ENCODE measurements at places on chromosomes 3 and 15.
A peak's percentile ranks its signal among the peaks of the same experiment; 100 is the strongest.

DNA sequence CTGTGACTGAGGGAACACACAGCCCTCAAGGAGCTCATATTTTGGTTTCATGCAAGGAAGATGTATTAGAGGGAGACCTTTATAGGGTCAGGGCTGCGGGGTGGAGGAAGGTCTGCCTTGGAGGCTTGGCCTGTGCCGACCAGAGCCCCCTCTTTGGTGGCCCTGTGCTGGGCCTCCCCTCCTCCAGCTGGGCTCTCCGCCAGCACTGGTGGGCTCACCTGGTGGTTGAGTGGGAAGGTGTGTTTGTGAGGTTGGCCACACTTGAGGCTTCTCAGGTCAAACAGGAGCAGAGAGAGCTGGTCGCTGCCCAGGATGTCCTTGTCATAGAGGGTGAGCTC, 2.6 kb downstream of the PLA2G4F start:
- DNase-seq = no peak

GRCh38 chr3:50435371-50436113, 67.9 kb downstream of the CACNA2D2 start:
- no peak for DNase-seq

DNA sequence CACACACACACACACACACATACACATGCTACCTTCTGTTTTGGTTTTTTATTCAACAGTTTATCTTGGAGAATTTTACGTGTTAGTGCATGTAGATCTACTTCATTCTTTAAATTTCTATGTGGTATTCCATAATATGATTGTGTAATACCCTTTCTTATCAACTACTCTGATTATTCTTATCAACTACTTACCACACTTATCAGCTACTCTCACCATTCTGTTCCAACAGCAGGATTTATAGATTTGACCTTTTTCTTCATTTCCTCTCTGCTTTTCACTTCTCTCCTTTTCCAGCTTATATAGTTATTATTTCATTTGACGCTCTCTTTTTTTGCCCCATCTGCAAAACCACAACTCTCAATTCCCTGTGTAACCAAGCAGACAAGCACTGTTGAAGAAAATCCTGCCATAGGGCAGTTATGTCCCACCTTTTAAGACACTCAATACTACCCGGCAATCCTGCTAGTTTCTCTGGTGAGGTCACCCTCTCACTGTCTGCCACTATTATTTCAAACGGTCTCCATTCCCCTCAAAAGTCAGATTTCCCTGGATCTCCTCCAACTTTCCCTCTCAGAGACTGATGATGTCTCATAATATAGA, 56.9 kb upstream of the SATB1 start:
- DNase-seq = no peak

DNA sequence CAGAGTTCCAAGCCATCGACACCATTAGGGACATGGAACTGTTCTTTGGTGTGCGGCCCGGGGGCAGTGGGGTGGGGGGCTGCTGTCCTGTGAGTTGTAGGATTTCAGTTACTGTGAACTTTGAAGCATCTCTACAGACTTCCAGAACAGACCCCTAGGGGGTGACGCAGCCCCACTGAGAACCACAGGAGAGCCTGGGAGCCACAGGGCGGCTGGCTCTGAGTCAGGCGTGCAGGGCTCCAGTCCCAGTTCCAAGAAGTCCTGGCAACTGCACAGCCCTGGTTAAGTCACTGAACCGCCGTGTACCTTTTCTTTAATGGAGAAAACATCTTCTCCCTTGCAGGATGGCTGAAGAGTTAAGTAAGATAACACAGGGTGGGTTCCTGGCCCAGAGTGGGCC, 23.5 kb upstream of the LRTM1 start:
- peak; percentile 81 for DNase-seq

DNA sequence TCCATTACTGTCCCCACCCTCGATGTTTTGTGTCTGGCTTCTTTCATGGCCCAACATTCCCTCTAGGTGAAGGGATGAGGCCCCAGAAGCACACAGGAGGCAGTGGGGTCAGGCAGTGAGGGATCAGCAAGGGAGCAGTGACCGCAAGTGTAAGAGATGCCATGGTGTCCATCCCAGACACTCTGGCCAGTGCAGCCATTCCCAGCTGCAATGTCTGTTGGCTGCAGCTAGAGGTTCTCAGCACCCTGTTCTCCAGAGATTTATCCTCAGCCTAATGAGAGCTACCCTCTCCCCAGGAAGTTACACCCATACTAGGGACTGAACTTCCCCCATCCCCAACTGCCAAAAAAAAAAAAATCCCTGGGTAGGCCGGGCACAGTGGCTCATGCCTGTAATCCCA, 40.2 kb downstream of the TRANK1 start:
- DNase-seq = no peak

DNA sequence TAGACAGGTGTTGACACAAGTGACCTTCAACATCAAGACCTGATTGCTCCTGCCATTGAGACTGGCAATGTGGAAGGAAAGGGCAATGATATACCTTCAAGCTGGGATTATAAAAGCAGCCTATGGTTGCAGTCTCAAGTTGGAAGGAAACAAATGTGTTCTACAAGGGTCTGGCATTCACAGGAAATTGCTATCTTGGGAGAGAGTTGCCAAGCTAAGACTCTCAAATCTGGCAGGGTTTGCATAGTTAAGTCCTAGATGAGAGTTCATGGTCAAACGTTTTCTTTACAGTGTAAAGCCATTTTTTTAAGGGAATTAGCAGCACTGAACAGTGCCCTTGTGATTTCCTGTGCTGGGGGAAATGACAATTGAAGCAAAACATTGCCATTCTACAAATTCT, 546.9 kb upstream of the CFAP20DC start:
- no peak for DNase-seq

- DNase-seq = no peak
These were observed 66.9 kb upstream of the CSPG5 start for GRCh38 chr3:47645551-47645950.

- DNase-seq = no peak
These were observed 235.4 kb downstream of the PYDC2 start for GRCh38 chr3:191696348-191696747.

GRCh38 chr3:143326983-143327778, 207.6 kb downstream of the CHST2 start:
- no peak for DNase-seq

DNA sequence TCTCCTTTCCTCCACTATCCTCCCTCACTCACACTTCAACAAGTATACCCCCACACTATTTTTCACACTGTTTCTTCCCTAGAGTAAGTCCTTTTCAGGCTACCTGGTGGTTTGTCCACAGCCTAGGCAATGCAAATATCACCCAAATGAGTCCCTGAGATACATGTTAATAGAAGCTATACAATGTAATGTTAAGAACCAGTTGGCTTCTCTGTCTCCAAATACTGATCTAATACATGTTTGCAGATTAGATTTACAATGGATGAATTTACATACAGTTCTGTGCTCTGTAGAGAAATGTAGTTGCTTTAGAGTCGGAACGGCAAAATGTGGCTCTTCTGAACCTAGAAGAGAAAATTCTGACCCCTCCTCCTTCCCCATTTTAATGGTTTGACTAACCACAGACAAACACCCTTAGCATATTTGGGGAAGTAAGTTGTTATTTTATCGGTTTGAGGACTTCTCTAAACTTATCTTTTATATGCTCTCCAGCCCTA, 63.6 kb upstream of the MBNL1 start:
- DNase-seq = no peak

- no peak for DNase-seq
These were observed 222.0 kb downstream of the NEK10 start for GRCh38 chr3:27147215-27147614.

- DNase-seq = no peak
These were observed 30.3 kb downstream of the UMPS start for GRCh38 chr3:124760601-124761000.

- DNase-seq = no peak
These were observed 24.6 kb upstream of the PTPN23 start for GRCh38 chr3:47356201-47356600.

- DNase-seq = no peak
These were observed 646.5 kb downstream of the NSUN3 start for GRCh38 chr3:94709249-94709902.

DNA sequence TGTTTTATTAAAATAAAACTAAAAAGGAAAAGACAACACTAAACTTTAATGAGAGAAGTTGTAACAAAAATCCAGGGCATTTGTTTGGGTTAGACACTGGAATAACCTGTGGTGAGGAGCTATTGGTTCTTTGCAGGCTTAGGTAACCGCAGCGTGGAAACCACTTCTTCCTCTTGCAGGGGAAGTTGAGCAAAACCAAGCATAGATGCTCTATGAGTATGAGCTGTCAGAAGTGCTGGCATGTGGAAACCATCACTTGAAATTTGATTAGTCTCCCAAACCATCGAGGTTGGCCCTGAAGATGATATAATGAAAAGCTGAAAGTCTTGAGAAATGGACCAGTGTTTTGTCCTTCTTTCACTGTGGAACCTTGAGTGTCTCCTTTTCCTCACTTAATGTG, 127.1 kb upstream of the RBMS3 start:
- no peak for DNase-seq

DNA sequence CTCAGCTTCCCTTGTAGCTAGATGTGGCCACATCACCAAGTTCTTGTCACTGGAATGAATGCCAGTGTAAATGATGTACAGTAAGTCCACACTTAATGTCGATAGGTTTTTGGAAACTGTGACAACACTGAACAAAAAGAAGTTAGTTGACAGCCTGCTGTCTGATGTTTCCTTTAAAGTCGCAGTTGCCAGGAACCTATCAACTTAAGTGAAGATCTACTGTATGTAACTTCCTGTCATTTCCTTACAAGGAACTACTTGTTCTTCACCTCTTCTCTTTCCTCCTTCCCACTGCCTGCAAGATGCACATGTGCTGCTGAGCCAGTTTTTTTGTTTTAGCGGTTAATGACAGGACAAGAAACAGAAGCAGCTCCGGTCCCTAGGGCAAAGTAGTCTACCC, 44.6 kb downstream of the HDGFL3 start:
- no peak for DNase-seq

DNA sequence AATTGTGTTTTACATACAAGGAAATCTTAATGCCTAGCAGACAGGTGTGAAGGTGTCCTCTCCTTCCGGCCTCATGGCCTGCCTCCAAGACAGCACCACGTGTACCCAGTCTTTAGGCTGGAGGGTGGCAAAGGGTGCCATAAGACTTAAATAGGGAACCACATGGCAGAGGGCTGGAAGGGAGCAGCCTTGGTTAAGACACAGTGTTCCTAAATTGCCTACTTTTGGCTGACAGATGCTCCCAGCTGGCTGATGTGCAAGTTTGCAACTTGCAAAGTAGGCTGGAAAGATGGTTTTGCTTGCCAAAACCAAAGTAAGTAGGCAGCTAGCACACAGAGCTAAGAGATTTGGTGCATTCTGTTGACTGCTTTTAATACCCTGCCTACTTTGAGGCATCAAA, 45.2 kb downstream of the CCNB2 start:
- DNase-seq = no peak

DNA sequence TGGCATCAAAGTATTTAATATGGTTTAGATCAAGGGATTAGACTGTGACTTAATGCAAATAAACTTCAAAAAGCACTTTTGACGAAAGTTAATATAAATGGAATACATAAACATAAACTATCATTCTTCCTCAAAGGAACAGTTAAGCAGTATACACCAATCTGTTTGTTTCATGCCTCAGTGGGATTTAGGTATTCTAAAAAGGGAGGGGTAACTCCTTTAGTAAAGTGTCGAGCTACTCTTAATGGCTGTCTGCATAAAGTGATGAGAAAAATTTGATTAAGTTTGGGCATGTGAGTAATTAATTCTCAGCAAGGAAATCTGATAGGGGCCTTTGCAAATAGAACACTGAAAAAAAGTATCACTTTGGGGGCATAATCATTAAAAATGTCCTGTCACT, 176.9 kb downstream of the FRMD5 start:
- DNase-seq = no peak

GRCh38 chr15:61084944-61085367, 144.1 kb downstream of the RORA start:
- no peak for DNase-seq

DNA sequence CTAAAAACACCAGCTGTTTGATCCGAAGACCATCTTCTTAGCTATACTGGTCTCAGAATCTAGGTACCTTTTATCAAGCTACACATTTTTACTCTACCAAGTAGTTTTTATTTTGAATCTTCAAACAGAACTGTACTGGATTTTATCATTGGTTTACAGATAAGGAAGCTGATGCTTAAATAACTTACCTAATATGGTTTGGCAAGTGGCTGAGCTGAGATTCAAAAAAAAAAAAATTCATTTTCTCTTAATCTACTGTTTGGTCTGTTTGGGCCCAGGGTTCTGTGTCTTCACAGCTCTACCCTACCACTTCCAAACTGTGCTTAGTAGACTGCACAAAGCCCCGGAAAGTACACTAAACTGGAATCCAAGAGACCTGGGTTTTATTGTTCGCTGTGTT, 35.7 kb downstream of the ZNF860 start:
- DNase-seq = no peak

DNA sequence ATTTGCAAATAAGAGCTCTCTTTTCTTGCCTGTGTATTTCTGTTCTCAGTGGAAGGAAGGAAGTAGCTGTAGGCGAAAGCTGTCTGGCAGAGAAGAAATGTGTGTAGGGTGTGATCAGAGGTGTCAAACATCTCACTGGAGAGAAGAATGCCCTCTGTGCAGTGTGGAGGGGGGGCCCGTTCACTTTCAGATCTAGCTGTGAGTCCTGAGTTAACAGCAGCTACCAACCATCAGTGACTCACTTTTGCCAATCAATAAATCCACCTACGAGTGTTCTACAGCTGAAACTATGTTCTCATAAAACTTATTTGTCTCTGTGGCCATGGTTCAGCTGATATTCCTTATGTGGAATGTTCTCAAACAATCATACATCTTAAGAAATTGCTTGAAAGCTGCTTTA, 103.7 kb downstream of the FRMD4B start:
- peak; percentile 23 for DNase-seq

DNA sequence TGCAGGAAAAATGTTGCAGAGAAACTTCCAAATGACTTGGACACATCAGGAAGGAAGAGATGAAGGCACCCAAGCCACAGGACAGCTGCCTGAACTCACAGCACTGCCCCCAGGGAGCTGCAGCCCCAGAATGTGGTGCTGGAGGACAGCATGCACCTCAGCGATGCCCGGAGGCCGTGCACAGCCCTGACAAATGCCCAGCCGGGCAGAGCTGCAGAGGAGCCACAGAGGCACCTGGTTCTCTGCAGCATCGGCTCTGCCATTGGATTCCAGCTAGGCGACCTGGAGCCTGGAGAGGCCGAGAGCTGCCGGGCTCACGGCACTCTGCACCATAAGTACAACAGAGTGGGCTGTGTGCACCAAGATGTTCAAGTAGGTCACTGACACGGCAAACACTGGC, 97.5 kb downstream of the OCA2 start:
- DNase-seq = no peak

DNA sequence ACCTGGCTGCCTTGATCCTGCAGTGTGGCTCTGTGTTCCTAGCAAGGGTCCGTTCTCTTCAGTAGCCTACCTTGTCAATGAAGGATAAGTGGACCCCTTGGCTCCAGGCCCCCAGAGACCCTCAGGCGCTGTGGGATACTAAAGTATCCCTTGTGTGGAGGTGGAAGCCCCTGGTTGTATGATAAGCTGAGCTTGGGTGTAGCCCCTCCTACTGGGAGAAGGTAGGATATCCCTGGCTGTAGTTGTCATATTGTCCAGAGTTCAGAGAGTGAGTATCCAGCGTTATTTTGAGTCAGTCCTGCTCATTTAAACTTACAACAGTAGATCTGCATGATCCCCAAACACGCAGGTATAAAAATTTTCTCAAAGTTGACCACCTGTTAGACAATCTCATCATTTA, 496.8 kb downstream of the CNTN4 start:
- DNase-seq = no peak

- no peak for DNase-seq
These were observed 57.7 kb downstream of the SLC12A8 start for GRCh38 chr3:125154800-125155269.
